ENCODE measurements at places on chromosomes 16 and 17.

DNA sequence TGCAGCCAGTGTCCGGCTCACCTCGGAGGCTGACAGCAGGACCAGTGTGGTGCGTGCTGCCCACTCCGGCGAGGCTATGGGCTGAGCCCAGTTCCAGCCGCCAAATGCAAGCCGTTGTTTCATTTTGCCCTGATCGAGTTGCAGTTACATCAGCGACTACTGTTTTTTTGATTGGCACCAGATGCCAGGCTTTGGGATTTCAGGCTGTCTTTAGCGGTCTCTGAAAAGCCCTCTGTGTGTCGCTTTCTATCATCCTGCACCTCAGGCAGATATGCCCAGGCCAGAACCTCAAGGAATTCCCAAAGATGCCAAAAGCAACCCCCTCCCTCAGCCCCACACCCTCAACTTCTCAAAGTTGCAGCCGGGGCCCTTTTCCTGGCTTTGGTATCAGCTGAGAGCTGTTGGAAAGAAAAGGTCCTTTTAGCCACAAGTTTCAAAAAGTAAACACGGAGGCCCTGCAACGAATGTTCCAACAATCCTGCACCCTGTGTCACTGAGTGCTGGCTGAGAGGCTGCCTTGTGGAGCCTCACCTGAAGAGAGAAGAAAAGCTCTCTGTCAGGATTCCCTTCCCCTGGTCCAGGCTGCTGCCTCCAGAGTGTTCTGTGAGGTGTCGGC, 58.9 kb downstream of the WWP2 start:
- DNase-seq: no peak

DNA sequence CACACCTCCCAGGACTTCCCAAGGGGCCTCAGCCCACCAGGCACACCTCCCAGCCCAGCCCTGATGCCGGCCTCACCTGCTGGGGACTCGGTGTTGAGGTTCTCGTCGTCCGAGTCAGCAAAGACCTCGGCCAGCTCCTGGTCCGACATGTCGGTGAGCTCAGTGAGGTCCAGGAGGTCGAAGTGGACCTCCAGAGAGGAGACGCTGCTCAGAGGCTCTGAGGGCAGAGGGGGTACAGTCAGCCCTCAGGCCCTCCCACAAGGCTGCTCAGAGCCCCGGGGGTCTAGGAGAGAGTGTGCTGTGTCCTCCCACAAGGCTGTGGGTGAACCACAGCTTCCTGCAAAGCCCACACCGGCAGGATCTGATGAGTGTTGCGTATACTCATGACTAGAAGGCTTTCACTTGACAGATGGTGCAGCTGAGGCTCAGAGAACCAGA, 10.5 kb downstream of the DBNDD1 start:
- DNase-seq: no peak

DNA sequence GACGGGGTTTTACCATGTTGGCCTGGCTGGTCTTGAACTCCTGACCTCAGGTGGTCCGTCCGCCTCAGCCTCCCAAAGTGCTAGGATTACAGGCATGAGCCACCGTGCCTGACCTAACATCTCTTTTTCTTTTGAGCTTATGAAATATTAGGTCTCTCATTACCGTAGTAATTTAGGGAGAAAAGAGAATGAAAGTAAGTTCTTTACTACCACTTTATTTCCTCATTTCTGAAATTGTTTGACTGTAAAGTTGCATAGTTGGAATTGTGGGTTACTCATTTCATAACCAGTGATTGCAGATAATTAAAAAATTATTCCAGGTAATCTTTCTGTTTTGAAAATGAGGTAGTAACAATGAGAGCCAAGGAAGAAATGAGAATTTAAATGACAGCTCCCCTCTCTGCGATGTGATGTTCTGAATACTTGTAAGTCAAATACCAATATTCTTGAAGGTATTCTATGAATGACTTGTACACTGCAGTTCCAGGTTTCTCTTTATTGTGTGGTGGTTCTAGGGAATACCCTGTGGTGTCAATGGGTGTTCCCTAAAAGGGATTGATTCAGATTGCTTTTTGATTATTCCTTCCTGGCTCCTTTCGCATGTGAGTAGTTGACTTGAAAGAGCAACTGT, 28.3 kb downstream of the MAP2K4 start:
- no peak for DNase-seq

DNA sequence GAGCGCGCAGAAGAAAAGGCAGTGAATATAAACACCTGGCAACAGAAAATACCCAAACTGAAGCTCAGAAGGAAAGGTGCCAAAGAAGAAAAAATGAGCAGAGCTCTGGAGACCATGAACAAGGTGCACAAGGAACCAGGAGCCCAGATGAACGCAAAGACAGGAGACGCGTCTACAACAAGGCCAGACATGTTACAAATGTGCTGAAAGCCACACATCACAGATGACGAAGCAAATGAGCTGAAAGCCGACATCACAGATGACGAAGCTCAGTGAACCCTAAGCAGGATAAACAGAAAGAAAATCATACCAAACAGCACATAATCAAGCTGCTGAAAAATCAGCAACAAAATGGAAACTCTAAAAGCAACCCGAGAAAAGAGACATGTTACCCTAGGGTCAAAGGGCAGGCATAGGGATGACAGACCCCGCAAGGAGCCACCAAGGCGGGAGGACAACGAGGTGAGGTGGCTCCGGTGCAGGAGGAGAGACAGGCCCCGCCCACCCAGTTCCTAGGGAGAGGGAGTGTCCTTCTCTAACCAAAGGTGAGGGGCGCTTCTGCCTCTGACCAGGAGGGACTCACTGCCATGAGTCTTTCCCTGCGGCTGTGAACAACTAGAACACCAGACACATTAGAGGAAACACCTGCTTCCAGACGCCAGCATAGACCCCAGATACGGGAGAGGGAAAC, 39.1 kb downstream of the CCDC57 start:
- no peak for DNase-seq

DNA sequence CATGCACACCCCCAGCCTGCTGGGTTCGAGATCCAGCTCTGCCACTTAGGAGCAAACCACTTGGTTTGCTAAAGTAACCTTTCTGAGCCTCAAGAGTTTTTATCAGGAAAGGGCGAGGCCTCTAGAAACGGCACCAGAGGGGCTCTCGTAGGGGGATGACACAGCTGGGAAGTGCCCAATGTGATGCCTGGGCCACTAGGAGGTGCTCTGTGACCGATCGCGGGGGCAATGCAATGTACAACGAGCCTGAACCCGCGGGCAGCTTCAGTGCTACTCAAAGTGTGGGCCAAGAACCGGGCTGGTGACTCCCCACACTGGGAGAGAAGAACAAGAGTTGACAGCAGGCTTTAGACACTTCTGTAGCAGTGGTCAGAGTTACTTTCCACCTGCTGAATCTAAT, 9.4 kb downstream of the C16orf89 start:
- DNase-seq: no peak

- no peak for DNase-seq
Observed at GRCh38 chr16:69443927-69444631, 19.7 kb downstream of the CYB5B start.

DNA sequence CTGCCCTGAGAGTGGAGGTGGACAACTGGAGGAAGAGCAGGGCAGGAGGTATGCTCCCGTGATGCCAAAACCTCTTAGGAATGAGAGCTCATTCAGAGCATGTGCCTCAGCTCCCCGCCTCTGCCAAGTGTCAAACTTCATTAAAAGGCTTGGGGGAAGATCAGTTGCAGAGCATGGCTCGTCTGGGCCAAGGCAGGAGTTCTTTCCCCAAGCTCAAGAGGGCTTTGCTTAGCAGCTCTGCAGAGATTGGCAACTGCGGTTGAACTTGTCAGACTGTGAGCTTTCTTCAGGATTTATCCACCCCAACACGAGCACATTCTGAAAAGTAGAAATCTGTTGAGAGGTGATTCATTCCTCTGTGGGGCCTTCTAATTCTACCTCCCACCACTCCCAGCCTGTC, 248.1 kb downstream of the HS3ST3A1 start:
- no peak for DNase-seq

- no peak for DNase-seq
Observed at GRCh38 chr16:30377050-30377811, 2.6 kb downstream of the MYL11 start.

DNA sequence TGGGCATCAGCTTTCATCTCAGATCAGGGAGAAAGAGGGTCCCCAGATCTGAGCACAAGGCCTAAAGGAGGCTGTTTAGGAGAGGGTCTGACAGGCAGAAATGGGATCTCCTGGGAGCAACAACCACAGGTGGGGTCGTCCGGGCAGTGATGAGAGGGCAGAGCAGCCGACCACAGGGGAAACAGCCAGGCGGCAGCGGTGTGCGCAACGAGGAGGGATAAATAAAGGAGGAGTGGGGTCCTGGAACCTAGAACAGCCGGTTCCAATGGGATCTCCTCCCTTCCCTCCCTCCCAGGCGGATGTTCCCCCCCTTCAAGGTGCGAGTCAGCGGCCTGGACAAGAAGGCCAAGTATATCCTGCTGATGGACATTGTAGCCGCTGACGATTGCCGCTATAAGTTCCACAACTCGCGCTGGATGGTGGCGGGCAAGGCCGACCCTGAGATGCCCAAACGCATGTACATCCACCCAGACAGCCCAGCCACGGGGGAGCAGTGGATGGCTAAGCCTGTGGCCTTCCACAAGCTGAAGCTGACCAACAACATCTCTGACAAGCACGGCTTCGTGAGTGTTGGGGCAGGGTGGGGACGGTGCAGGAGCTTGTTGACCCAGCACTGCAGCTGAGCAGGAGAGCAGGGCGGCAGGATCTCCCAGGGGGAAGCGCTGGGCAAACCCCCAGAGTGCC, 1.9 kb downstream of the TBX2 start:
- no peak for DNase-seq

DNA sequence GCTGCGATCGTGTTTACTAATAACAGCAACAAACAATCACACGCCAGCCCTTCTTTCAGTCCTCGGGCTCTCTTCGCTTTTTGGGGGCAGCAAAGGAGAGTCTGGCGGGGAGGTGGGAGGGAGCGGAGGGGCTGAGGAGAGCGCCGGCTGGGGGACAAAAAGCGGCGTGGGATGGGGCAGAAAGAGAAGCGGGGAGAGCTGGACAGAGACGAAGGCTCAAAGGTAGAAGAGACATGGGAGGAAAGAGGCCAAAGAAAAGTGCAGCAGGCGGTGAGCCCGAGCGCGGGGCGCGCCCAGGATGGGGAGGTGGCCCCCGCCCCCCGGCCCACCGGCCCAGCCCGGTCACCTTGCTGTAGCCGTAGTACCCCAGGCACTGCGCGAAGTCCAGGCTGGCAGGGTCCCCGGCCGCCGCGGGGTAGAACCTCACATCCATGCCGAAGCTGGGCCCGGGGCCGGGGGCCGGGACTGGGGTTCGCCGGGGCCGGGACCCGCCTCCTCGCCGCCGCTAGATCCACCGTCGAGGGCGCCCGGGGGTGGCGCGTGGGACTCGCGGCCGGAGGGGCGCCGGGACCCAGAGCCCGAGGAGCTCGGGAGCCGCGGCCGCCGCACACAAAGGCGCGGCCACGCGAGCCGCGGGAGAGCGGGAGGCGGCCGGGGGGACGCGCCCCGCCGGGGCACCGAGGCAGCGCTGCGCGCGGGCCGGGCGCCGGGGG, 496 bp downstream of the TOX3 start:
- no peak for DNase-seq

GRCh38 chr17:6092182-6092902, 22.2 kb downstream of the WSCD1 start:
- DNase-seq: no peak

DNA sequence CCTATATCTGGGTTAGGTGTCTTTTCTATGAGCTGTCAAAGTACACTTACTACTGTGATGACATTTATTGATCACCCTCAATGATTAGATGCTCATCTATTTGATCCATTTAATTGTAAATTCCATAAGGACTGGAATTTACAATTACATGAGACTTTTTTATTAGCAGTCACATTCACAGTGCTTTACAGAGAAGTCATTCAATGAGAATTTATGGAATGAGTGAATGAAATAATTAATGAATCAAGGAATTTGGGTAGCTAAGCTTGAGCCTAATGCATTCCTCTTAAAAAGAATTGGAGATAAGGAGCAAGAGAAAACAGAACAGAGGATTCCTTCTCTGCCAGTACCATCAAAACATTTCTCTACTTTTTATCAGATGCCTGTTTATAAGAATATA, 1437.5 kb upstream of the CDH8 start:
- DNase-seq: no peak

DNA sequence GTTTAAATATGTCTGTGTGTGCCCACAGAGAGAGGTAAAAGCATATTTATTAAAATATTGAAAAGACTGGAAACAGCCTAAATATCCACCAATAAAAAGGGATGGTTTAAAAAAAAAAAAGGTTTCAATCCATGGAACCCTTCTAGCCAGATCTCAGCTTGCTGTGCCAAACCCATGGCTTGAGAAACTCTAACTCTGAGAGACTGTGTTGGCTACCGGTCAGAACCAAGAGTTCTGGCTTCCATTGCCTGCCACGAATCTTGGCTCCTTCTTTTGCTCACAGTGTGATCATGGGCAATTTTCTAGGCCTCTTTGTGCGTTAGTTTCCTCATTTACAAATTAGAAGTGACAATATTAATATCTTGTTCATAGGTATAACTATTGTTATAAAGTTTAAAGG, 201.3 kb upstream of the IRX3 start:
- no peak for DNase-seq

DNA sequence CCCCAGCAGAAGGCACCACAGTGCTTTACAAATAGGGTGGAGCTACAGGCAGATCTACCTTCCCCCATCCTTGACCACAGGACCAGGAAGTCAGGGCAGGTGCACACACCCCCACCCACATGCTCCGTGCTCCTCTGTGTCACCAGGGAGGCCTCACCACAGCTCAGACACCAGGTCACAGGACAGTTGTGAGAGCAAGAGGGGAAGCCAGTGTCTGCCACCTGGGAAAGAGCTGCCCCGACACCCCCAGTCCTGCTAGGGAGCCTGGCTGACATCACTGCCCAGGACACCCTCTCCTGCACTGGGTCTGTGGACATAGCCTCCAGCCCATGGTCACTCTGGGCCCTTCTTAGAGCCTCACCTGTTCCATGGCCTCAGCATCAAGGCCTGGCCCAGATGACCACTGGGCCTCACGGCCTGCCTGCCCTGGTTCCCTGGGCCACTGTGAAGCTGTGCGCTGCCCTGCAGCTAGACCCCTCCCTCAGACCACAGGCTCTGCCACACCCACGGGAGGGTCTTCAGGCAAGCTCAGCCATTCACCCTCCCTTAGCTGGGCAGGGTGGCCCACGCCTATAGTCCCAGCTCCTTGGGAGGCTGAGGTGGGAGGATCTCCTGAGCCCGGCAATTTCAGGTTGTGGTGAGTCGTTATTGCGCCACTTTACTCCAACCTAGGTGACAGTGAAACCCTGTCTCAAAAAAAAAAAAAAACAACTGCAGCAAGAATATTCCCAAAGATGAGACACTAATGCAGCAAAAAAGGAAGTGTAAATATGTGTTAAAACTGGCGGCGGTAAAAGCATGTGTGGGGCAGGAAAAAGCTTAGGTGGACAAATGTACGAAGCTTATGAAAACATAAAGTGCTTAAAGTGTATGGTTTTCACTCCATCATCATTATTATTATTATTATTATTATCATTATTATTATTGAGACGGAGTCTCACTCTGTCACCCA, 14.2 kb downstream of the POLR3K start:
- no peak for DNase-seq

GRCh38 chr16:57185446-57185944, 344 bp downstream of the PSME3IP1 start:
- DNase-seq: no peak
